ENCODE measurements at places on chromosomes 3 and 15.

GRCh38 chr3:183815951-183816475, 9.4 kb downstream of the MAP6D1 start:
- H3K4me3 ChIP-seq, result no peak overlapping the region
- H3K36me3 ChIP-seq, result peaks cover 58% of the 10 kb centered on the region
- no peaks in the 10 kb centered on the region for H3K27me3 ChIP-seq
- H3K4me1 ChIP-seq, result peaks cover 16% of the 10 kb centered on the region
- H3K27ac ChIP-seq, result peak overlapping the region; percentile 3
- DNase-seq, result peak; percentile 31

GRCh38 chr15:61090386-61091288, 138.5 kb downstream of the RORA start:
- H3K4me3 ChIP-seq, result no peak overlapping the region
- no peak overlapping the region for H3K27ac ChIP-seq
- H3K36me3 ChIP-seq, result no peaks in the 10 kb centered on the region
- no peaks in the 10 kb centered on the region for H3K4me1 ChIP-seq

DNA sequence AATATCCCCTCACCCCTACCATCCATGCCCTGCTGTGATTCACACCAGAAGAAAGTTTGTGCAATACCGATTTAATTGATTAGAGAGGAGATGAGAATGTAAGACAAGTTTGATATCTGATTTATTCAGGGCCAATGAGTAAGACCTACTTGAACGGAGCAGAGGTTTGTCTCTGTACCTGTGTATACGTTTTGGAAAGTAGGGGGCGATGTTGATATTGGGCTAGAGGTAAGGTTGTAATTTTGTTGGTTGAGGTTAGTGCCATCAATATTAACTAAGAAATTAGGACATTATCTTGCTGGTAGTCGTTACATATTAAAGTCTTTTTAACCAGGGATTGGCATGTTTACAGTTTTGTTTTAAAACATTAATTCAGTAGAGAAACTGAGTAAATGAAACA, 20.5 kb downstream of the EAF2 start:
- peaks cover 31% of the 10 kb centered on the region for H3K36me3 ChIP-seq
- H3K27me3 ChIP-seq, result no peaks in the 10 kb centered on the region
- no peak overlapping the region for H3K4me3 ChIP-seq
- no peaks in the 10 kb centered on the region for H3K4me1 ChIP-seq
- no peak for DNase-seq

DNA sequence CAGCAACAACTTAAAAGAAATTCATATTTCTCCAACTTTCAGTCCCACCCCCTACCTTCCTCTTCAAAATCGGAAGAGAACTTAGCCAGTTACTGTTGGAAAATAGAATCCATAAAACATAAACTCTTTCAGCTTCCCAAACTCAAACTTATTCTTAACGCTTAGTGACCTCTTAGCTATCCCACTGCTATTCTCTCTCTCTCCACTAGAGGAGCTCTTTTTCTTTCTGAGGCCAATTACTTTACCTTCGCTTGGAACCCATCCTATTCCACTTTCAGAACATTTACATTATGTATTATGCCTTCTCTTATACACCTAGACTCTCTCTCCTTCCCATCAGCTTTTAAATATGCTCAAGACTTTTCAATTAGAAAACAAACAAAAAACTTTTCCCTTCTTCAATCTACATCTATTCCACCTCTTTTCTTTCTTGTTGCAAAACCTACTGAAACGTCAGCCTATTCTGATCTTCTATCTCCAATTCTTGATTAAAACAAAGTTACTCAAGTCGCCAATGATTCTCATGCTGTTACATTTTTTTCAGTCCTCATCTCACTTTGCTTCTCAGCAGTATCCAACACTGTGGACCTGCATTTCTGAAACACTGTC, 13.4 kb upstream of the GHSR start:
- H3K27ac ChIP-seq, result no peak overlapping the region
- peaks cover 2% of the 10 kb centered on the region for H3K27me3 ChIP-seq
- DNase-seq, result no peak
- no peaks in the 10 kb centered on the region for H3K36me3 ChIP-seq

DNA sequence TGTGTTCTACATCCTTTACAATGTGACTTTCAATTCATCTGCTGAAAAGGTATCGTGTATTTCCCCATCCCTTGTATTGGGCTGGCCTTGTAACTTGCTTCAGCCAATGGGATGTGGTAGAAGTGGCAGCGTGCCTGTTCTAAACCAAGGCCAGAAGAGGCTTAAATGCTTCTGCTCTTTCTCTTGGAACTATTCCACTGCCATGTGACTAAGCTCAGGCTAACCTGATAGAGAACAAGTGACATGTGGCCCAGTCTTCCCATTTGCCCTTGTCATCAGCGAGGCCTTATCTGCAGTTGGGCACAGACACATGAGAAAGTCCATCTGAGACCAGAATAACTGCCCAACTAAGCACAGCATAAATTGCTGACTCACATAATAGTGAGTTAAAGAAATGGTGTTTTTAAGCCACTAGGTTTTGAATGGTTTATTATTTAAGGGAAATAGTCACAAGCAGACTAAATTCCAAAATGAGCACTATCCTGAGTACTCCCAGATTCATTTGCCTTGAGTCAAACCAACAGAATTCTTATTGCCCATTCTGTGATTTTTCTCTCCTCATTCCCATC, 230.2 kb downstream of the CPNE4 start:
- H3K36me3 ChIP-seq, result no peaks in the 10 kb centered on the region
- H3K27me3 ChIP-seq, result peaks cover 18% of the 10 kb centered on the region
- no peak for DNase-seq
- H3K27ac ChIP-seq, result no peak overlapping the region
- no peaks in the 10 kb centered on the region for H3K4me1 ChIP-seq
- H3K4me3 ChIP-seq, result no peak overlapping the region

GRCh38 chr3:170572665-170573253, 13.1 kb downstream of the SLC7A14 start:
- H3K27me3 ChIP-seq, result peaks cover 43% of the 10 kb centered on the region
- H3K27ac ChIP-seq, result peak overlapping the region; percentile 87
- DNase-seq, result no peak
- peaks cover 25% of the 10 kb centered on the region for H3K4me1 ChIP-seq
- no peaks in the 10 kb centered on the region for H3K36me3 ChIP-seq

DNA sequence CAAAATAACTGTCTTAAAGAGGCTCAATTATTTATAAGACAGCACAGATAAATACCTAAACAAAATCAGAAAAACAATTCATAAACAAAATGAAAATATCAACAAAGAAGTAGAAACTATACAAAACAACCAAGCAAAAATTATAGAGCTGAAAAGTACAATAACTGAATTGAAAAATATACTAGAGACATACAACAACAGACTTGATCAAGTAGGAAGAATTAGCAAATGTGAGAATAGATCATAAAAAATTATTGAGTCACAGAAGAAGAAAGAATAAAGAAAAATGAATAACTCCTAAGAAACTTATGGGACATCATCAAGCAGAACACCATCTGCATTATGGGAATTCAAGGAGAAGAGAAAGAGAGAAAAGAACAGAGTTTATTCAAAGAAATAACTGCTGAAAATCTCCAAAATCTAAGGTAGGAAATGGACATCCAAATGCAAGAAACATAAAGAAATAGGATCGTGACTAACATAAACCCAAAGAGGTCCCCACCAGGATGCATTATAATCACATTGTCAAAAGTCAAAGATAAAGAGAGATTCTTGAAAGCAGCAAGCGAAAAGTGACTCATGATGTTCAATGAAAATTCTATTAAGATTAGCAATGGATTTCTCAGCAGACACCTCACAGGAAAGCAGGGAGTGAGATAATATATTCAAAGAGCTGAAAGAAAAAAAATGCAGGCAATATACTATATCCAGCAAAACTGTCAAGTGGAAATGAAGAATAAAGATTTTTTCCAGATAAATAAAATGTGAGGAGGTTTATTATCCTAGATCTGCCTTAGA, 85.9 kb downstream of the DCLK3 start:
- peaks cover 4% of the 10 kb centered on the region for H3K4me1 ChIP-seq
- H3K27ac ChIP-seq, result no peak overlapping the region
- no peak for DNase-seq
- H3K36me3 ChIP-seq, result peaks cover 2% of the 10 kb centered on the region
- no peak overlapping the region for H3K4me3 ChIP-seq
- no peaks in the 10 kb centered on the region for H3K27me3 ChIP-seq

DNA sequence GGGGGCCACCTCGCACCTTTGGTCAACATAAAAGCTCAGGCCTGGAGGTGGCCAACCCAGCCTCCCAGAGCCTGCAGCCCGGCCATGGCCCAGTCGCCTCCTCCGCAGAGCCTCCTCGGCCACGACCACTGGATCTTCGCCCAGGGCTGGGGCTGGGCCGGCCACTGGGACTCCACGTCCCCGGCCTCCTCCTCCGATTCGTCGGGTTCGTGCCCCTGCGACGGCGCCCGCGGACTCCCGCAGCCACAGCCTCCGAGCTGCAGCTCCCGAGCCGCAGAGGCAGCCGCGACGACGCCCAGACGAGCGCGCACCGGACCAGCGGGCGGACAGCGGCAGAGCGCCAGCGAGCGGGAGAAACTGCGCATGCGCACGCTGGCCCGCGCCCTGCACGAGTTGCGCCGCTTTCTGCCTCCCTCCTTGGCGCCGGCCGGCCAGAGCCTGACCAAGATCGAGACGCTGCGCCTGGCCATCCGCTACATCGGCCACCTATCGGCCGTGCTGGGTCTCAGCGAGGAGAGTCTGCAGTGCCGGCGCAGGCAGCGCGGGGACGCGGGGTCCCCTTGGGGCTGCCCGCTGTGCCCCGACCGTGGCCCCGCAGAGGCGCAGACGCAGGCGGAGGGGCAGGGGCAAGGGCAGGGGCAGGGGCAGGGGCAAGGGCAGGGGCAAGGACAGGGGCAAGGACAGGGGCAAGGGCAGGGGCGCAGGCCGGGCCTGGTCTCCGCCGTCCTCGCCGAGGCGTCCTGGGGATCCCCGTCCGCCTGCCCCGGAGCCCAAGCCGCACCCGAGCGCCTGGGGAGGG, at the start of gene MESP2:
TSS of gene MESP2 (plus strand) at position 59 of the 799 bp plus-strand sequence. CDS start at position 85, 26 bp downstream.
- peaks cover 45% of the 10 kb centered on the region for H3K27me3 ChIP-seq
- DNase-seq, result peak; percentile 77
- H3K4me1 ChIP-seq, result peaks cover 12% of the 10 kb centered on the region
- no peaks in the 10 kb centered on the region for H3K36me3 ChIP-seq
- H3K27ac ChIP-seq, result no peak within 1 kb of the TSS

- H3K4me1 ChIP-seq, result peaks cover 21% of the 10 kb centered on the region
- H3K27ac ChIP-seq, result no peak overlapping the region
- DNase-seq, result no peak
- H3K4me3 ChIP-seq, result no peak overlapping the region
Measured at GRCh38 chr15:100308608-100309007, 33.2 kb downstream of the ADAMTS17 start.

DNA sequence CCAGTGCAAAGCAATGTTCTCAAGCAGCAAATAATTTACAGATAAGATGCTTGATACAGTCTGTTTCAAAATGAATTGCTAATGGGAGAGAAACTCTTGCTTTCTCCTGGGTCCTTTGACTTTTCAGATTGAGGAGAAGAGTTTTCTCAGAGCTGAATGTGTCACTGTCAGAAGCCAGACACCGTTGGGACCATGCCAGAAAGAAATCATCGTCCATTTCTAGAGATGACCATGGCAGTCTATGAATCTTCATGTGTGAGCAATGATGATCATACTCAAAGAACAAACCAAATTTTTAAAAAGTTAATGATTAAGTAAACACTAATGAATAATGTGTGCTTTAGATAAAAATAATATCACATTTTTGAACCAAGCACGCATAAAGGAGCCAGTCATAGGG, 77.6 kb downstream of the ZNF385D start:
- DNase-seq, result no peak
- no peaks in the 10 kb centered on the region for H3K4me1 ChIP-seq
- no peaks in the 10 kb centered on the region for H3K36me3 ChIP-seq
- no peak overlapping the region for H3K4me3 ChIP-seq
- H3K27ac ChIP-seq, result no peak overlapping the region

GRCh38 chr15:31259562-31260252, 66.9 kb upstream of the KLF13 start:
- DNase-seq, result peak; percentile 9
- peaks cover 66% of the 10 kb centered on the region for H3K4me1 ChIP-seq

GRCh38 chr3:128799653-128800052, 73.7 kb downstream of the RAB7A start:
- H3K4me3 ChIP-seq, result peak overlapping the region; percentile 66
- H3K27me3 ChIP-seq, result no peaks in the 10 kb centered on the region
- peaks cover 83% of the 10 kb centered on the region for H3K36me3 ChIP-seq
- peak overlapping the region; percentile 99 for H3K27ac ChIP-seq
- H3K4me1 ChIP-seq, result peaks cover 91% of the 10 kb centered on the region
- no peak for DNase-seq

GRCh38 chr3:36210840-36211651, 169.3 kb upstream of the STAC start:
- DNase-seq, result no peak
- no peaks in the 10 kb centered on the region for H3K27me3 ChIP-seq
- H3K4me1 ChIP-seq, result no peaks in the 10 kb centered on the region
- no peaks in the 10 kb centered on the region for H3K36me3 ChIP-seq
